Effector memory CD8-positive, alpha-beta T cell (primary cell): ENCODE measurements at places on chromosomes 11 and 22.

GRCh38 chr11:126188332-126189108, 22.9 kb downstream of the RPUSD4 start:
- DNase-seq = no peak

DNA sequence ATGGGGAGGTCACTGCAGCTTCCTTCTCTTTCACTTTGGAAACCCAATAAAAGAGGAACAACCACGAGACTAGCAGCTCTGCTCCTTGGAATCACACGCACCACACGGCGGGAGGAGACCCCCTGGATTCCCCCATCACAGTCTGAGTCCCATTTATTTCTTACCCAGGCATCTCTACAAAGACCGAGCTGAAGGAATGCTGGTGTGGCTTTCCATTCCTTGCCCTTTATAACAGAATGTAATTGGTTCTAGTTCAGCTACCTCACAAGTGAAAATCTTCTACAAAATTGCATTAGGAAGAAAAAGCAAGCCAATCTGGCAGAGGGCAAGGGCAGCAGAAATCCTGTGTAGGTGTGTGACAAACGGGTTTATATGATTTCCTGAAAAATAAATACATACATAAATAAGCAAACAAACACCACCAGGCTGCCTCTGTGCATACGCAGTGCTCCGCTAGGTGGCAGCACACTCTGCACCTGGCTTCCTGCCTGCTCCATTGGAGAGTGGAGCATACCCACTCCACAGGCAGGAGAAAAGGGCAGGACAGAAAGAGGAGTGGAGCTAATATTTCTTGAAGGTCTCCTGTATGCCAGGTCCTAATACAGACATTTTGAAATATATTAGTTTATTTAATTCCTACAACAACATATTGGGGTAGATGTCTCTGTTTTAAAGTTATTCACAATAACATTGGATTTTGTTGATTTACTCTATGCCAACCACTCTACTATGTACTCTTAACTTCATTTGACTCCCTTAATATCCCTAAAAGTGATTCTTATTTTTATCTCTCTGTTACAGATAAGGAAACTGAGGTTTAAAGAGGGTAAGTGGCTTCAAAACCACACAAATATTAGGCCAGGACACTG, 673.1 kb downstream of the KCNA4 start:
- DNase-seq = no peak

DNA sequence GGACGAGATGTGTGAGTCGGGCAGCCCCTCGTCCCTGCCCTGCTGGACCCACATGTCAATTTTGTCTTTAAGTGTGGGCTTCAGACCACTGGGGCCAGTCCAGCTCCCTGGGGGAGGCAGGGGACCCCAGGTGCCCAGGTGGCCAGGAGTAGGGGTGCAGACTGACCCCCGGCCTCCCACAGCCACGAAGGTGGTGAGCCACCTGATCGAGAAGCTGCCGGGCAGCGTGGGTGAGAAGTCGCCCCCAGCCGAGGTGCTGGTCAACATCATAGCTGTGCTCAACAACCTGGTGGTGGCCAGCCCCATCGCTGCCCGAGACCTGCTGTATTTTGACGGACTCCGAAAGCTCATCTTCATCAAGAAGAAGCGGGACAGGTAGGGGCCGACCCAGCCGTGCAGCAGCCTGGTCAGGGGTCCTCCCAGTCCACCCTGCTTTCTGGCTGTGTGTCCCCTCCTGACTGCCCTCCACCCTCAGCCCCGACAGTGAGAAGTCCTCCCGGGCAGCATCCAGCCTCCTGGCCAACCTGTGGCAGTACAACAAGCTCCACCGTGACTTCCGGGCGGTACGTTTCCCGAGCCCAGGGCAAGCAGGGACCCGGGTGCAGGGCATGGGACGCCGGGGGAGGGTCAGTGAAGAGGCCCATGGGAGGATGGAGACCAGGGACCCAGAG, 9.9 kb downstream of the PKP3 start:
- DNase-seq = no peak

DNA sequence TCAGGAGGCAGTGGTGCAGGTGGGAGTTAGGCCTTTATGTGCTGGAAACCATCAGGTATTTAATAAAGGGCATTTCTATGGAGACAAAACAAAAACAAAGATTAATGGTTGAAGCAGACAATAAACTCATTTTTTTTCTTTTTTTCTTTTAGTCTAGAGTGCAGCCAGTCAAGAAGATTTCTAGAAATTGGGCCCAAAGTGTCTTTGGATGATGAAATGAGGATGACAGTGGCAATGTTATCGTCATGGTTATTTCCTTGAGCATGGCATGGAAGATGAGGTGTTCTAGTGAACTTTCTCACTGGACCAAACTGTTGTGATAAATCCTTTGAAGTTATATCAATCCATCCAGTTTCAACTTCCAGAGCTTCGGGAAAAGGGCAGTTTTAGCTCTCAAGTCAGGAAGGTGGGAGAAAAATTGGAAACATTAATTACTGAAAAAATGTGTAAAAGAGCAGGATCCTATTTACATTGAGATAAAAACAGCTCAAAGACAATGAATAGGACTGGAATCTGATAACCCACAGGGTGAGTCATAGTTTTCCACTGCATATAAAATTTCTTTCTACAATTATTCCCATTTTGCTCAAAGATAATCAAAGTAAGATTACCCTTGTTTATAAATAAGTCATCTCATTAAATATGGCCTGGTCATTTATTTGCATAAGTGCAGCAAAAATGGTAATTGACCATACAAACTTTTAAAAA, 33.0 kb downstream of the PRR5L start:
- no peak for DNase-seq

DNA sequence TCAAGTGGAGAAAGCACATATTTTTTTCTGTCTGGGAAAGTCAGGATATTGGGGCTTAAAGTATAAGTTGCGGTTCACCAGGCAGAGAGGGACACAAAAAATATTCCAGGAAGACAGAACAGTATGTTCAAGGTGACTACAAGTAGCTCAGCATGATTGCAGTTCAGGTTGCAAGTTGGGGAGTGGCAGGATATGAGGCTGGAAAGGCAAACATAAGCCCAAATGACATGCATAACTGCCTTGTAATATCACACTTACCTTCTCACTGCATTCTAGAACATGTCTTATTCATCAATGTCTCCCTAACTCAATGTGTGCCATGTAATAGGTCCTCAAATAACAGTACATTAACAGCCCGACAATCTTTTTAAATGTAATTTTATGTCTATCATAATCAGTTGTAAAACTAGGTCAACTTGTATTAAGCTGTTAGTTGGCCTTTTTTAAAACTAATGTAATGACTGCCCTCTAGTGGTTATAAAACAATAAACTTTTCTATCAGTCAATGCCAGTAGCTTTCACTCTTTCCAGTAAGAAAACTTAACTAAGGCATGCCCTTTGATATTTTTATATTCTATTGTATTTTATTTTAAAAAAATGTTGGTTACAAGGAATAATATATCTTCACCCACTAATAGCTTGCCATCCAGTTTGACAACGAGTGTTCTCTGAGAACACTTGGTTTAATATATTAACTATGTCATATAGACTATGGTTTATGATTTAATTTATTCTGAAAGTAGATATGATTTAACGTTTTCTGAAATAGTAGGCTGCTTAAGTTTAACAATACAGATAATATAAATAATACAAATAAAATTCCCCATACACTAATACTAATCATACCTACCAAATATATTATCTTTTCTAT, 39.4 kb upstream of the CFAP300 start:
- no peak for DNase-seq

DNA sequence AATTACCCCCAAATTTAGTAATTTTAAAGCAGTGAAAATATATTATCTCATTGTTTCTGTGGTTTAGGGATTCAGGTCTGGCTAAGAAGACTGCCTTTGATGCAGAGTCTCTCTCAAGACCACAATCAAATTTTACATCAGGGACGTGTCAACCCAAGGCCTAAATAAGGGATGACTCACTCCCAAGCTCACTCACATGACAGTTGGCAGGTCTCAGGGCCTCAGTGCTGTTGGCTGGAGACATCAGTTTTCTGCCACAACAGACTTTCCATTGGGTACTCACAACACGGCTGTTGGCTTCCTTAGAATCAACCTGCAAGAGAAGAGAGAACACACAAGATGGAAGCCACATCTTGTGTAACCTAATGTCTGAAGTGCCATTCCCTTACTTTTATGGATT, 377.3 kb downstream of the FAM181B start:
- DNase-seq = no peak

- DNase-seq = no peak
Measured at GRCh38 chr11:13291361-13291760, 13.8 kb downstream of the BMAL1 start.

- no peak for DNase-seq
Measured at GRCh38 chr11:112292785-112293407, 32.2 kb upstream of the PLET1 start.

- no peak for DNase-seq
Measured at GRCh38 chr11:44970293-44970692, 19.6 kb upstream of the TP53I11 start.

DNA sequence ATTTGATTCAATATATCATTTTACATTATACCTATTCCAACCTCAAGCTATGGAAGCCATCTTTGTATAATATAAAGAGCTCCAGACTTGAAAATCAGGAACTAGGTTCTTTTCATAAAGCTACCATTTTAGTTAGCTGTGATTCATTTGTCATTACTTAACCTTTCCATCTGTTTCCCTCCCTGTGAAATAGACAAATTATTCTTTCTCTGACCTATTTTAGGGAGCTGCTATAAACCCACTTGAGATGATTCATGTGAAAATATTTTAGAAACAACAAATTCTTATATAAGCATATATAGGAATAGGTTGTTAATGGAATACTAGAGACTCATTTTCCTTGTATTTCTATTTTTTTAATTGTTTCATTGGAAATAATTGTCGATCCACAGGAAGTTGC, 1012.1 kb downstream of the OPCML start:
- no peak for DNase-seq

DNA sequence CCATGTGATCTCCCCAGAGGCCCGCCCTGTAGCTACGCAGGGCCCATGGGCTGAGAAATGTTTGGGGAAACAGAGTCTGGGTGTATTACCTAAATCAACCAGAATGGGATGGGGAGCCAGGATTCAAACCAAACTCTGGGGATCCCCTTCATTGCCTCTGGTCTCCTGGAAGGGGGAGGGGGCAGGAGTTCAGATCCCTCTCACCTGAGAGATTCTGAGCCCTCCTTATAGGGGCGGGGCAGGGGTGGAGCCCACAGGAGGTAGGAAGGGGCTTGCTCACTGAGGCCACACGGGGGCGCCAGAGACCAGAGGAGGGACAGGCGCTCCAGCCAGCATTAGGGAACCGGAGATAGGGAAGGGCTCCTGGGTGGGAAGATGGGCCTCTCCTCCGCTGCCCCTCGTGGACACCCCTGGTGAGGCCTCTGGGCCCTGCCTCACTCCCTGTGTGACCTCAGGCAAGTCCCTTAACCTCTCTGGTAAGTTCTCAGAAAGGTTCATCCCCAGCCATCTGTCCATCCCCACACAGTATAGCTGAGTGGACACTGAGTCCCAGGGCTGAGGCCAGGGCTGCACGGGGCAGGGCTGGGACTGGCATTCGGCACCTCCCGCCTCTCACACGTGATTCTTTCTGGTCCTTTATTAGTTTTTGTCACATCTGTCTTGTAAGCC, 2.7 kb upstream of the CDC42BPG start:
- peak; percentile 88 for DNase-seq

- no peak for DNase-seq
Measured at GRCh38 chr11:133835593-133836548, 9.4 kb downstream of the SPATA19 start.

DNA sequence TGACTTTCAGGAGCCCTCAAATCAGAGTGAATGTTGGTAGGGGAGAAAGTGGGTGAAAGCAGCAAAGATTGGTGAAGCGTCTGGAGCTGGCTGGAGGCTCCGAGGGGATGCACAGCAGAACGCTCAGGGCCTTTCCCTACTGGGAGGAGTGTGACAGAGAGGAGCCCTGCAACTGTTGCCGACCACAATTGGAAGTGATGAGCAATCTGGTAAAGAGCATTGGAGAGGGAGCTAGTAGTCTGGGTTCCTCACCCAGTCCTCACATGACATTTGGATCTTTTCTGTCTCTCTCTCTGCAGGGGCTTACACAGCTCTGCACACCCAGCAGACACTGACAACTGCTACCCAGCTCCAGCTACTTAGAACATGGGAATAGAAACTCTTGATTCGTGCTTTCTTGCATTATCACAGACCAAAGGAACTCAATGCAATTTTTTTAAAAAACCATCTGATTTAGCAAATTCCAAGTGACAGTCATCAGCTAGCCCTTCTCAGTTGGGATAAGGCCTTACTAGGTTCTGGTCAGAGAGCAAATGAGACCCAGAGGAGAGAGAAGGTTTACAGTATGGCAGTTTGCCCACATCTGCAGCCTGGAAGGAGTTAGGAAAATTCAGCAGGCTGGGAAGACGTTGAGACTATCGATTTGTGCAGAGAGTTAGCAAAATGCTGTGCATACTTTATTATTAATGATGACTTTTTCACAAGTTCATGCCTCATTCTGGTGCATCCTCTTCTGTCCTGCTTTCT, 278.0 kb upstream of the PLET1 start:
- DNase-seq = no peak

- DNase-seq = no peak
Measured at GRCh38 chr11:29153078-29153477, 863.8 kb downstream of the KCNA4 start.

DNA sequence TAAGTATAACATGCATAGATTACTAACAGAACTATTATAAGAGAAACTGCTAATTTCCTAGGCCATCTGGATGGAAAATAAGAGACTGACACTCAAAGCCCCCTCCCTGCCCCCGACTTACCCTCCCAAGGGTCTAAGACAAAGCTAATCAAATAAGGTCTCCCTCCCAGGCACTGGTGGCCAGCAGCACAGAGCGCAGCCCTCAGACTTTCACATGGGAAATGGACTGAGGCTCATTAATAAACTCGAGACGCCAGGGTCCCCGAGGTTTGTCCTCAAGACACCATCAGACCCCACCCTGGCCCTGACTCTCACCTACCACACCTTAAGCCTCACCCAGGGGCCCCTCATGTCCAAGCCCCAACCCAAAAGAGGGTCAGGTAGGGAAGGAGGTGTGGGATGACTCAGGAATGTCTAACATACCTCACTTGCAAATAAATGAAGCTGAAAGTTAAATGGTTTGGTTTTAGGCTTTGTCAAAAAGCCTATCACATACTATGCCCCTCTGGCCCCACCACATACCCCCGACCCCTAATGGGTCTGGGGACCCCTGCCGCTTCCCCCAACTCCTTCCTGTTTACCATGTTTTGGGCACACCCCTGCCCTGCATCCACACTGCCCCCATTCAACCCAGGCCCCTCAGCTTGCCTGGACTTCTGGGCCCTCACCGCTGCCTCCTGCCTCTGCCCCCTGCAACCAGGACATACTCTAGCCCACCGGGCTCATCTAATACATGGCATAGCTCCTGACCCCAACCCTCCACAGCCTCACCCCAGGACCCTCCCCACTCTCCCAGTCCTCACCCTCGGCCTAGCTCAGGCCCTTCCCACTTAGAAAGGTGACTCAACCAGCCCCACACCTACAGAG, 11.4 kb downstream of the ARAP1 start:
- DNase-seq = no peak

- no peak for DNase-seq
Measured at GRCh38 chr11:95923439-95923727, 524 bp downstream of the MTMR2 start.

GRCh38 chr11:69416762-69417698, 64.4 kb upstream of the LINC01488 start:
- no peak for DNase-seq

- no peak for DNase-seq
Measured at GRCh38 chr11:60783911-60784310, 1.2 kb upstream of the MS4A10 start.

- DNase-seq = no peak
Measured at GRCh38 chr11:57288771-57289579, 35.8 kb downstream of the TNKS1BP1 start.
